ENCODE measurements at places on chromosomes 12 and 14.

- no peak for DNase-seq
Observed at GRCh38 chr14:71319666-71320065, 412.4 kb downstream of the PCNX1 start.

DNA sequence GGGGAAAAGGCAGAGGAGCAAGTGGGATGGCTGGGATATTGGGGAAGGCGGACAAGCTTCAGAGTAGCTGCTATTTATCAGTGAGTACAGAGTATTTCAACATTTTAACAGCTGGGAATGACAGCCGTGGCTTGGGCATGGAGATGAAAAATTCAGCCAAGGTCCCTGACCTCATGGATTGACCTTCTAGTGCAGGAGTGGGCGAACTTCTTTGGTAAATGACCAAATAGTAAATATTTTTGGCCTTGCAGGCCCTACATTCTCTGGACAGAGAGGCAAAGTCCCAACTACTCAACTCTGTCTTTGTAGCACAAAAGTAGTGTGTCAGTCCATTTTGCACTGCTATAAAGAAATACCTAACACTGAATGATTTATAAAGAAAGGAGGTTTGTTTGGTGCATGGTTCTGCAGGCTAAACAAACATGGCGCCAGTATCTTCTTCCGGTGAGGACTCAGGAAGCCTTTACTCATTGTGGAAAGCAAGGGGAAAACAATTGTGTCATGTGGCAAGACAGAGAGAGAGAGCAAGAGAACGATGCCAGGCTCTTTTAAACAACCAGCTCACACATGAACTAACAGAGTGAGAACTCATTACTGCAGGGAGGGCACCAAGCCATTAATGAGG, 33.6 kb downstream of the TMEM233 start:
- no peak for DNase-seq

DNA sequence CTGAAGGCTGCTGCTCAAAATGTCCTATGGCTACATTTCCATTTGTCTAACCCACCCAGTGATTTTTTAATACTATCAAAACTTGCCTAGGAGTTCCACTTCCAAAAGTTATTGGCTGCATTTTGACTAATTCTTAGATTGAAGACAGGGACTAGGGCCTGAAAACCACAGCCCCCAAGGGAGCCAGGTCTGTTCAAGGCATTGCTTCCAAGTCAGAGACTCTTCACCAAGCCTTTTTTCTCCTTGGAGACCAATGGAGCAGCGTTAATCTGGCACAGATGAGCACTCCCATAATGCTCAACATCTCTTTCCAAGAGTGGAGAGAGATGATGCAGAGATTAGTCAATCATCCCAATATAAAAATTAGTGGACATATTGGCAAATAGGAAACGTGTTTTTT, 112.5 kb upstream of the HIF1A start:
- no peak for DNase-seq

DNA sequence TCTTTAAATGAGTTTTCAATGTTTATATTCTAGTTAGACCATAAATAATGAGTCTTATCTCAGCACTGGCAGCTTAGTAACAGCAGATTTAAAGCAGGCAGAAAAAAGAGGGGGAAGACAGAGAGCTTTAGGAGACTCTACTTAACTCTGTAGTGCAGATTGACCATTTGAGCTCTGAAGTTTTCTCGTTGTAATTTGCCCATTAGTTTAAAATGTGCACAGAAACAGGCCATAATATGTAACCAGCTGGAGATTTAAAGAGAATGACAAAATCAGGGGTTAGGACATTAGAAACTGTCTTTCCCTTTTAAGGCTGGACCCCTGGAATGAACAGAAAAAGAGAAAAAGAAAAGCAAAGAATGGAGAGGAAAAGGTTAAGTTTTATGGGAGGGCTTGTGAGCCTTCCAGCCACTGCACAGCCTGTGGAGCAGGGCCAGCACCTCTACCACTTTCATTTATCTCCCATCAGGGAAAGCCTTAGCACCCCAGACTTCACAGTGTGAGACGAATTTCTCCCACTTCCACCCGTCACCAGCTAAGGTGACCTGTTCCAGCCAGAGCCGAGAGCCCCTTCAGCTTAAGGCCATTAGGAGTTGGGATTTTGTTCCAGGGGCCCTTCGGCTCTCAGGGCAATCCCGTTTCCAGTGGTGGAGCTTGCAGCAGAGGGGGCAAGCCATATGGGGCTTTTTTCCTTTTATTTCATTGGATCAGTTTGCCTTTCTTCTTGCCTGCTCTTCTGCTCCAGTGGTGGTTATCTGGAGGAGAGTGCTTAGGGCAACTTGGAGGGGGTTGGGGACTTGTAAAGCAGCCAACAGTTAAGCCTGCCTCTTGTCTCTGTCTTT, 8.0 kb downstream of the IL22 start:
- DNase-seq = no peak

- no peak for DNase-seq
Observed at GRCh38 chr14:50944647-50945413, 547 bp upstream of the PYGL start.

Data from fibroblast of skin of left biceps (primary cell).